ENCODE measurements at places on chromosomes 1 and 21. TPM values are rescaled to one million over a fixed set of nuclear protein-coding genes. Genes with fewer than 3 reads are reported as not detected.

Gene HSF2BP
- total RNA-seq = 0.16 TPM

Gene TSPAN2
- total RNA-seq = 102 TPM

Gene LMX1A
- total RNA-seq = 0.28 TPM

DNA sequence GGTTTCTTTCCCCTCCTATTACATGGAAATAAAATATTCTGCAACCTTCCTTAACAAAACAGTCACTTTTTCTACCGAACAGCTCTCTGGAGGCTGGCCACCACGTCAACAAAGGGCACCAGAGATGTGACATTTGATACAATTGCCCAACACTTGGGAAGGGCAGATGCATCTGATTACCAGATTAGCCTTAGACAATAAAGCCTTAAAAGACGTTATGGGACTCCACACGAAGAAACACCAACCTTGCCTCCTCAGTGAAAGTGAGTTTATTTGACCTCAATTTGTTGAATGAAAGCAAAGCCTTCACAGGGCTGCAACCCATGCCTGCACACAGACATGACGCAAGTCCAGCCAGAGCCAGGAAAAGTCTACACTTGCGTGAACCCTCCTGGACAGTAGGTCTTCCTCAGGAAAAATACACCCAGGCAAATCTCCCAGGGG lies 136.1 kb downstream of the TGFBR3 start:
- H3K36me3 ChIP-seq = no peaks in the 10 kb centered on the region
- peak; percentile 39 for DNase-seq
- H3K27me3 ChIP-seq = no peaks in the 10 kb centered on the region
- peaks cover 61% of the 10 kb centered on the region for H3K4me1 ChIP-seq
- no peak overlapping the region for H3K4me3 ChIP-seq

- no peak overlapping the region for H3K27ac ChIP-seq
- H3K4me3 ChIP-seq = no peak overlapping the region
- no peaks in the 10 kb centered on the region for H3K4me1 ChIP-seq
- H3K27me3 ChIP-seq = no peaks in the 10 kb centered on the region
- no peak for DNase-seq
Observed at GRCh38 chr1:242023805-242024204, 24.9 kb upstream of the MAP1LC3C start.

- no peaks in the 10 kb centered on the region for H3K4me1 ChIP-seq
- no peak overlapping the region for H3K27ac ChIP-seq
- DNase-seq = peak; percentile 69
Observed at GRCh38 chr1:235417086-235417697, 50.0 kb downstream of the TBCE start.

- DNase-seq = no peak
- H3K4me1 ChIP-seq = peaks cover 11% of the 10 kb centered on the region
Observed at GRCh38 chr1:38786040-38786436, 73.5 kb downstream of the RRAGC start.

DNA sequence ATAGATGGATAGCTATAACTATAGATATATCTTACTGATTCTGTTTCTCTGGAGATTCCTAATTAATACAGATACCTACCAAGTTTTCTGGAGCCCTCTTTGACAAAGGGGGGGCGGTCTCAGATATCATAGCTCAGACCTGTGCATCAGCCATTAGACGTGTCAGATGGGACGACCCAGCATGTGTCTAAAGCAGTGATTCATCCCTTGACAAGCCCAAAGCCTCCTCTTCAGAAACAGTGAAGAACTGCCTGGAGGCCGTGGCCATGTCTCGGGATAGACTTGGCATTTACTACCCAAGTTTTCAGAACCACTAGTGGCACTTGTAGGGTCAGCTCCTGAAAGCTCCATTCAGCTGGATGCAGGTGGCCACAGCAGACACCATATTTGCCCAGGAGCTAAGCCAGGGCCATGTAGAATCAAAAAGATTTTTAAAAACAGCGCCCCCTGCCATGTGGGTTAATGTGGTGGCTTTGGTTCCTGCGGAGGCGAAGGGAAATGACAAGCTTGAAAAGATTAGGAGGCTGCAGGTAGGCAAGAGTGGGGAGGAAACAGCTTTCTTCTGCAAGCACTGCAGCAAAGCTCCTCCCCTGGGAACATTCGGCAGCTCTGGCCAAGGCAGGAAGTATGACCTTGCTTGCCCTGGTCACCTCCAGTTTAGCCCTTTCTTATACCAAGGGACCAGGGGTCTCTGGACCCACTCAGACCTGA lies 82.2 kb downstream of the FBXO2 start:
- no peak overlapping the region for H3K4me3 ChIP-seq
- no peak overlapping the region for H3K27ac ChIP-seq
- no peaks in the 10 kb centered on the region for H3K36me3 ChIP-seq
- no peak for DNase-seq
- H3K4me1 ChIP-seq = no peaks in the 10 kb centered on the region
- H3K27me3 ChIP-seq = peaks cover 40% of the 10 kb centered on the region

GRCh38 chr1:82632155-82632554 lies 831.4 kb downstream of the ADGRL2 start:
- no peaks in the 10 kb centered on the region for H3K36me3 ChIP-seq
- no peak overlapping the region for H3K27ac ChIP-seq
- no peak overlapping the region for H3K4me3 ChIP-seq

DNA sequence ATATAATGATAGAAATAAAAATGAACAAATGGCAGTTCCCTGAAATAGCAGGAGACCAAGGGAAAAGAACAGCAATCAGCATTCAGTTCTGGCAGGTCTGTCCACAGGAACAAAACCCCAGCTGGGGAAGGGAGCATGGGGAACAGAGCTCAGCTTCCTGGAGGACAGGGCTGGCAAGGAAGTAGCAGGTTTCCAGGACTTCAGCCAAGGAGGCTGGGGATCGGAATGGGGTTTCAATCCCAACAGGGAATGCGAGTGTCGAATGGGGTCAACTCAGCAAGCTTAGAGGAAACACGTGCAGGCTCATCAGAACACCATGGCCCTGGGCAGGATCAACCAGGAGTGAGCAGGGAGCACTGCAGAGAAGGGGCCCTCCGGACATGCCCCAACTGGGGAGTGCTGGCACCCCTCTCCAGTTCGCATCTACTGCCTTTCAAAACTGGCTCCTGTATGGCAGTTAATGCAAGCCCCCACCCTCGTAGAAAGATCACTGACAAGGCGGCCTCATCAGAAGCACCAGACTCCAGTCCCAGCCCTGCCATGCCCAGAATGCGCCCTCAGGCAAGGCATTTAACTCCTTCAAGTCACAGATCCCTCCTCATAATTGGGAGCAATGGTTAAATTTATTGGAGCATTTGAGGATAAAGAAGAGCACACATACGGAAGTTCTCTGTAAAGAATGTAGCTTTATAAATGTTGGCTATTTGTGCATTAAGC lies 72.4 kb downstream of the SEC16B start:
- no peak overlapping the region for H3K27ac ChIP-seq
- no peaks in the 10 kb centered on the region for H3K4me1 ChIP-seq
- DNase-seq = no peak
- H3K36me3 ChIP-seq = no peaks in the 10 kb centered on the region

DNA sequence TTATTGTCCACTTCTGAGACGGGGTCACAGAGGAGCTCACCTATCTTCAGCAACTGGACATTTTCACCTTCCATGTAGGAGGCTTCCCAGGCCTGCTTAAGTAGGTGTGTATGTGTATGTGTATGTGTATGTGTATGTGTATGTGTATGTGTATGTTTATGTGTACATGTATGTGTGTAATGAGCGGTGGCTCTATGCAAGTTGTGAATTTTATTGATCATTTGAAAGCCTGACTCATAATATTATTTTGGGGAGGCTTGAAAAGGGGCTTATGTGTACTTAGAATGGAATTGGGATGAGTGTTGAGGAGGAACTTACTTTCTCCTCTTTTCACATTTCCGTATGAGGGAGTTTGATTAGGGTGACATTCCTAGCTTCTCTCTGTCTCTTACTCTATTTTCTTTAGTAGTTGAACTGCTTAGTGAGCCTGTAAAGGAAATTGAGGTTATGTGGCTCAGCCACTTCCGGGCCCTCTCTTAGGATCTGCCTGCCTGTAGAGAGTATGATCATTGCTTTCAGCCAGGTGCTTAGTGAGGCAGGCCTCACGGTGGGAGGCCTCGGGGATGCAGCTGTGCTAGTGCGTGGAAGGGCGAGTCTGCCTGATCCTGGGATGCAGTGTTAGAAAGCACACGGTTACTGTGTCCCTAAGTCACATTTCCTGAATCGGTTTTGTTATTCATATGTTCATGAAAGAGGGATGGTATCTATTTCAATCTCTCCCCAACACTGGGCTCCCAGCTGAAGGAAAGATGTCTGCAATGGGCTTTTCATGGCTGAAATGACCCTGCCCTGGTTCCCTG lies 61.0 kb downstream of the IER5 start:
- H3K36me3 ChIP-seq = no peaks in the 10 kb centered on the region
- no peaks in the 10 kb centered on the region for H3K27me3 ChIP-seq
- peak; percentile 25 for DNase-seq
- H3K4me3 ChIP-seq = no peak overlapping the region

- no peaks in the 10 kb centered on the region for H3K36me3 ChIP-seq
- peak overlapping the region; percentile 16 for H3K4me3 ChIP-seq
- peak; percentile 89 for DNase-seq
- H3K27me3 ChIP-seq = no peaks in the 10 kb centered on the region
- peaks cover 25% of the 10 kb centered on the region for H3K4me1 ChIP-seq
Observed at GRCh38 chr1:45913183-45913683, 109.8 kb downstream of the MAST2 start.

Data from sigmoid colon (tissue), 7 donors.